ENCODE measurements at places on chromosomes 11 and 22. TPM values are rescaled to one million over a fixed set of nuclear protein-coding genes. Genes with fewer than 3 reads are reported as not detected.

OR10A2 gene
- total RNA-seq = not detected

LRP4 gene
- total RNA-seq = 6.7 TPM

WNT7B gene
- total RNA-seq = not detected

TRIM66 gene
- total RNA-seq = 9.9 TPM

TYR gene
- total RNA-seq = not detected

TRIM51 gene
- total RNA-seq = not detected

MUC2 gene
- total RNA-seq = 1,472 TPM

SELENOM gene
- 24.3 TPM for total RNA-seq

UBQLNL gene
- total RNA-seq = 0.49 TPM

SAA2 gene
- total RNA-seq = 0.58 TPM

MTA2 gene
- total RNA-seq = 96.6 TPM

KCNJ1 gene
- total RNA-seq = not detected

OR8H2 gene
- total RNA-seq = not detected
